Prostate gland (tissue), 2 donors: ENCODE measurements at places on chromosomes 16 and 17. TPM values are rescaled to one million over a fixed set of nuclear protein-coding genes. Genes with fewer than 3 reads are reported as not detected.

CSH2 gene
- total RNA-seq = not detected

GNGT2 gene
- total RNA-seq = 3.1 TPM

GPR139 gene
- total RNA-seq = not detected

DNA sequence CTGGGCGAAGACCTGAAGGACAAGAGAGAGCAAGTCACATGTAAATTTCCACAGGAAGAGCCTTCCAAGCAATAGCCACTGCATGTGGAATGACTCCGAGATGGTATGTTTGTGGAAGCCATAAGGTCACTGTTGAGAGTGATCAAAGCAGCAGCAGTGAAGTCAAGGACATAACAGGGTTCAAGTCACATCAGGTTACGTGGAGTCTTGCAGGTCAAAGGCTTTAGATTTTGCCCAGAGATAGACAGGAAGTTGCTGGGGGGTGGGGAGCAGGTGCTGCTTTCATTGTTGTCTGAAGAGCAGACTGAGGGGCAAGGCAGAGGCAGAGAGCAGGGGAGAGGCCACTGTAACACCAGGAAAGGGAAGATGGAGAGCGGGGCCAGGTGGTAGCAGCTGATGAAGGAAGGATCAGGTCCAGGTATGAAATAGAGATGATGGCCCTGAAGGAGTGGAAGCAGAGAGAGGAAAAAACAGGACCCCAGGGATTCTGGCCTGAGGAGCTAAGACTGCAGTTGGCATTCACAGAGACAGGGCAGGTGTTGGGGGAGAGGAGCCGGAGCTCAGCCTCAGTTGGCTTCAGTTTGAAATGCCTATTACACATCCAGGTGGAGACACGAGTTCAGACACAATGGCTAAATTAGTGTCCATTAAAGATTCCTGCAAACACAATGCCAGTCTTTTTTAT, 129.3 kb upstream of the AXIN2 start:
- no peaks in the 10 kb centered on the region for H3K27me3 ChIP-seq
- DNase-seq = no peak
- H3K4me3 ChIP-seq = no peak overlapping the region
- H3K4me1 ChIP-seq = no peaks in the 10 kb centered on the region

- peak overlapping the region; percentile 33 for H3K27ac ChIP-seq
- no peak overlapping the region for H3K4me3 ChIP-seq
Observed at GRCh38 chr17:50186661-50187393, 14.6 kb downstream of the COL1A1 start.

DNA sequence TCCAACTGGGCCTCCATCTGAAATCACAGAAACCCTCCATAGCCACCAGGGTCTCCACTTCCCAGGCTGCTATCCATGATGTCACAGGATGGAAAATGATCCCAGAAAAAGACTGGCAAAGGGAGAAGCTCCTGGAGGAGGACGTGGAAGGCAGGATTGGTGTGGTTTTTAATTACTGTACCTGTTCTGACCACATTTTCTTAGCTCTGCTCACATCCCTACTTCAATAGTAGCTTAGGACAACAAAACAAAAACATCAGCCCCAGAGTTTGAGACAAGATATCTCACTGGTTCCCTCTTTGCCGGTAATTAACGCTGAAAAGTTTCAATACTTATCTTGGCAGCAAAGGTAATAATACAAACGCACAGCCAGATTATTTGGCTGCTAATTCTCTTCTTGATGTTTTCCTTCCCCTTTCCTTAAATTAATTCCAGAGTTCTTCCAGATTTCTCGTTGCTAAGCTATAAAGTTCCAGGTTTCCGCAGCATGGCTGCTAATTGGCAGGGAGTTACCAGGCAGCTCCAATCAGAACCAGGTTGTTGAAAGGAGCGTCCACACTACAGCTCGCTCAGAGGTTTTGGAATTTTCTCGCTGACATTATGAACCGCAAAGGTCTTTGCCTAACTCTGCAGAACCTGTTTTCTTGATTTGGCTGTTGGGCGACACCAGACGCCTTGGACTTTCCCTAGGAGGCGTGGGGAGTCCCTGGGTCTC, 263.4 kb downstream of the MRTFB start:
- no peaks in the 10 kb centered on the region for H3K36me3 ChIP-seq
- H3K27me3 ChIP-seq = no peaks in the 10 kb centered on the region
- H3K4me3 ChIP-seq = no peak overlapping the region

GRCh38 chr16:16578701-16579100, 199.8 kb downstream of the NPIPA7 start:
- H3K36me3 ChIP-seq = no peaks in the 10 kb centered on the region
- H3K4me1 ChIP-seq = no peaks in the 10 kb centered on the region
- no peaks in the 10 kb centered on the region for H3K27me3 ChIP-seq

GRCh38 chr16:673399-673991, 2.0 kb upstream of the RHBDL1 start:
- H3K36me3 ChIP-seq = peaks cover 17% of the 10 kb centered on the region
- no peak overlapping the region for H3K4me3 ChIP-seq
- DNase-seq = no peak
- H3K27me3 ChIP-seq = no peaks in the 10 kb centered on the region

DNA sequence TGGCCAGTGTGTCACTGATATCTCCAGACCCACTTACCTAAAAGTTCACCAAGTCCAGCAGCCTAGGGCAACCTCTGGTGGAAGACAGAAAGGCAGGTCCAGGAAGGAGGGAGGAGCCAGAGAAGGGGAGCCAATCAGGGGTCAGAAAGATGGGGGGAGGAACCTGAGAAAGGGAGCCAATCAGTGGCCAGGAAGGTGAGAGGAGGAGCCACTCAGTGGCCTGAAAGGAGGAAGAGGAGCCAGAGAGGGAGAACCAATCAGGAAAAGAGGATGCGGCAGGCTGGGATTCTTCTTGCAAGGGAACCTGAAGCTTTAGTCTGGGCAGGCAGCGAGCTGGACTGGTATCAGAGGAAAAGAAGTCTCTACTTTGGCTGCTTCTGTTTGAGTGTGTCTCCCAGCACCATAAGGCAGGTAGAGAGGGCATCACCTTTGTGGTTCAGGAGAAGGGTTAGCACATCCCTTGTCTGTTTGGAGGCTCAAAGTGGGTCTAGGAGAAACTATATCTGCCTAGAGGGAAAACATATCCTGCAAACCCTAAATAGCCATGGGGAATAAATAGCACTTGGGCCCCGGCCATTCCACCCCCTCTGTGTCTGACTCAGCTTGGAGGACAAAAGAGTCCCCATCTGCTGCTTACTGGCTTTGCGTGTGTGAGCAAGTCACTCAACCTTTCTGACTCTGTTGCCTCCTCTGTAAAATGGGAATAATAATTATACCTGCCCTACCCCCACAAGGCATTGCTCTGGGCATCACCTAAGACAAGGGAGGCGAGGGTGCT, 43.4 kb upstream of the CRHR1 start:
- no peak overlapping the region for H3K4me3 ChIP-seq
- no peak overlapping the region for H3K27ac ChIP-seq
- no peaks in the 10 kb centered on the region for H3K27me3 ChIP-seq

- no peaks in the 10 kb centered on the region for H3K36me3 ChIP-seq
- H3K4me3 ChIP-seq = no peak overlapping the region
- H3K27ac ChIP-seq = peak overlapping the region; percentile 39
- no peaks in the 10 kb centered on the region for H3K27me3 ChIP-seq
- H3K4me1 ChIP-seq = no peaks in the 10 kb centered on the region
Observed at GRCh38 chr16:71927383-71927782, 32.1 kb downstream of the IST1 start.

GRCh38 chr16:79380995-79381602, 219.4 kb downstream of the MAF start:
- H3K36me3 ChIP-seq = no peaks in the 10 kb centered on the region
- DNase-seq = no peak
- no peaks in the 10 kb centered on the region for H3K27me3 ChIP-seq
- H3K4me1 ChIP-seq = no peaks in the 10 kb centered on the region
- H3K4me3 ChIP-seq = no peak overlapping the region
- no peak overlapping the region for H3K27ac ChIP-seq

GRCh38 chr16:88677721-88678120, 8.6 kb downstream of the SNAI3 start:
- H3K4me1 ChIP-seq = no peaks in the 10 kb centered on the region
- no peak for DNase-seq
- no peak overlapping the region for H3K27ac ChIP-seq
- H3K4me3 ChIP-seq = no peak overlapping the region
- H3K27me3 ChIP-seq = no peaks in the 10 kb centered on the region
- no peaks in the 10 kb centered on the region for H3K36me3 ChIP-seq

- no peak overlapping the region for H3K27ac ChIP-seq
- DNase-seq = no peak
- H3K27me3 ChIP-seq = no peaks in the 10 kb centered on the region
- H3K4me1 ChIP-seq = no peaks in the 10 kb centered on the region
- H3K4me3 ChIP-seq = no peak overlapping the region
- H3K36me3 ChIP-seq = no peaks in the 10 kb centered on the region
Observed at GRCh38 chr16:14193316-14193871, 122.3 kb downstream of the MRTFB start.

DNA sequence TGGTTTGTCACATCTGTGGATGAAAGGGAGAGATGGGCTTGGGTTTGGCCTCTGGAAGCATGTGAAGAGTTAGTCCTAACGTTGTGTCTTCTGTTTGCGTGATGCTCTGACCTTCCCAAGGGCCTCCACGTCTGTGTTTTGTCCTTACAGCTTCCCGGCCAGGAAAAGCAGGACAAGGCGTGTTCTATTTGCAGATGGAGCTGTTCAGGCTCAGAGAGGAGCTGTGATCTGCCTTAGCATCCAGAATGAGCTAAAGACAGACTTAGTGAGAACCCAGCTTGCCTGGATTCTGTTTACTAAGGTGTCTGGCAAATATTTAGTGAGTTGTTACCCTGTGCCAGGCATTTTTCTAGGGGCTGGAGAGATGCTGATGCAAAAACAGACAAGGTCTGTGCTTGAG, 282.1 kb downstream of the CBLN1 start:
- H3K27me3 ChIP-seq = no peaks in the 10 kb centered on the region
- H3K4me3 ChIP-seq = no peak overlapping the region
- no peaks in the 10 kb centered on the region for H3K4me1 ChIP-seq
- no peaks in the 10 kb centered on the region for H3K36me3 ChIP-seq

DNA sequence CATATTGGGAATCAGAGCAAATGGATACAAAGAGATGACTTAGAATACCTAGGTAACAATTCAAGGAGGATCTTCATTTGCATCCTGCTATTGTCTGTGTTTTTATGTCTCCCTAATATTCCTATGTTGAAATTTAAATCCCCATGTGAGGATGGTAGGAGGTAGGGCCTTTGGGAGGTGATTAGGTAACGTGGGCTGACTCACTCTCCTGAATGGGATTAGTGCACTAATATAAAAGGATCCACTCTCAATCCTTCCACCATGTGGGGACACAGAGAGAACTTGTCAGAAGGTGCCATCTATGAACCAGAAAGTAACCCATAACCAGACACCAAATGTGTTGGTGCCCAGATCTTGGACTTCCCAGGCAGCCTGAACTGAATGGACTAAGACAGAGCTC, 83.4 kb downstream of the CDH8 start:
- H3K27ac ChIP-seq = no peak overlapping the region
- no peaks in the 10 kb centered on the region for H3K27me3 ChIP-seq
- H3K4me1 ChIP-seq = no peaks in the 10 kb centered on the region
- no peak overlapping the region for H3K4me3 ChIP-seq

DNA sequence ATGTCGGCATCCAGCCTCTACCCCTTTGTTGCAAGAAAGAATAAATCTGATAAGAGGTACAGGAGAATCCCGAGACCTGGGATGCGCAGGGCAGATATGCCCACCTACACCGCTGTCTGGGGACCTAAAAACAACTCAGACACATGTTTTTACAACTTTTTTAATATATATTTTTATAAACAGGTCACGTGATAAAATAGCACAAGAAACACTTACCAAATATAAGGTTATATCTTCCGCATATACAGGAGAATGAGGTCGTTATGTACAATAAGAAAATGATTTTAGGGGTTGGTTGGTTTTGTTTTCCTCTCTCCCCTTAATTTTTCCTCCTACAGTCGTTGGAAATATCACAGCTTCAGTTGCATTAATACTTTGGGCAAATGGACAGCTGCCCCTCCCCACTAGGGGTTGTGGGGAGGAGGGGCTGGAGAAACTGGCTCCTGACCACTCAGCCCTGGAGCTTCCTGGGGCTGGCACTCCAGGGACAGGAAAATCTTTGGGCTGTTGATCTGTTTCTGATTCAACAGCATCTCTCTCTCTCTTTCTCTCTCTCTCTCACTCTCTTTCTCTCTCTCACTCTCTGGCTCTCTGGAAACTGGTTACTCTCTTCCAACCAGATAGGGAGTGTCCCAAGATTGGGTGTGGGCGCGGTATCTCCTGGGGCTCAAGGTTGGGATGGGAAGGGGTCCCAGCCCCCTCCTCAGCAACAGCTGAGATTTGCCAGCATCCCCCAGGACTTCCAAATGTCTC, 2.3 kb upstream of the WDR24 start:
- no peak overlapping the region for H3K27ac ChIP-seq
- no peak overlapping the region for H3K4me3 ChIP-seq
- no peak for DNase-seq
- peaks cover 11% of the 10 kb centered on the region for H3K4me1 ChIP-seq
- peaks cover 23% of the 10 kb centered on the region for H3K27me3 ChIP-seq

GRCh38 chr16:4321286-4322120, 5.6 kb downstream of the GLIS2 start:
- DNase-seq = no peak
- peaks cover 16% of the 10 kb centered on the region for H3K4me1 ChIP-seq
- no peaks in the 10 kb centered on the region for H3K36me3 ChIP-seq
- peak overlapping the region; percentile 81 for H3K27ac ChIP-seq
- no peaks in the 10 kb centered on the region for H3K27me3 ChIP-seq
- H3K4me3 ChIP-seq = no peak overlapping the region

- no peak for DNase-seq
- H3K27me3 ChIP-seq = no peaks in the 10 kb centered on the region
- no peak overlapping the region for H3K27ac ChIP-seq
Observed at GRCh38 chr16:79797486-79797885, 196.9 kb upstream of the MAF start.

- no peaks in the 10 kb centered on the region for H3K4me1 ChIP-seq
- H3K36me3 ChIP-seq = no peaks in the 10 kb centered on the region
- DNase-seq = no peak
Observed at GRCh38 chr17:35094902-35095301, 24.8 kb downstream of the RAD51D start.

DNA sequence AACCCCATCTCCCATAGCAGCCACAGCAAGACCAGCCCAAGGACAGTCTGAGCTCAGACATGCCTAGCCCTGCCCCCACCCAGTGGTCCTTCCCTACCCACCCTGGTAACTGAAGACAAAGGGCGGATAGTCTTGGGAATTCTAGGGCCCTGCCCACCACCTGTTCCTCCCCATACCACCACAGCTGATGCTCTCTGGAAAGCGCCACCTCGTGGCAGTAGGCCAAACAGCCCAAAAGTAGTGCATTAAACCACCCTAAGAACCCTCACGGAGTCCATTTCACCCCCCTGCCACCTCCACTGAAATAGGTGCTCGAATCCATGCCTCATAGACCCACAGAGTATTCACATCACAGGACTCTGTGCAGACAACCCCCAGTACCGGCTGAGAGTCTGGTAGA, 1021.4 kb downstream of the CDH8 start:
- H3K4me3 ChIP-seq = no peak overlapping the region
- H3K27me3 ChIP-seq = no peaks in the 10 kb centered on the region
- no peaks in the 10 kb centered on the region for H3K36me3 ChIP-seq
- DNase-seq = no peak
